WTC11 (cell line): ENCODE measurements at places on chromosomes 6 and 20. TPM values are rescaled to one million over a fixed set of nuclear protein-coding genes. Genes with fewer than 3 reads are reported as not detected.

MYO6 gene
- total RNA-seq: 32.6 to 40.5 TPM (median 40.5 TPM) in 3 replicates

- no peak for DNase-seq
Observed at GRCh38 chr20:58670102-58670501, 19.0 kb downstream of the STX16 start.

BPIFB2 gene
- total RNA-seq: 0.09 TPM in 3 replicates

DNA sequence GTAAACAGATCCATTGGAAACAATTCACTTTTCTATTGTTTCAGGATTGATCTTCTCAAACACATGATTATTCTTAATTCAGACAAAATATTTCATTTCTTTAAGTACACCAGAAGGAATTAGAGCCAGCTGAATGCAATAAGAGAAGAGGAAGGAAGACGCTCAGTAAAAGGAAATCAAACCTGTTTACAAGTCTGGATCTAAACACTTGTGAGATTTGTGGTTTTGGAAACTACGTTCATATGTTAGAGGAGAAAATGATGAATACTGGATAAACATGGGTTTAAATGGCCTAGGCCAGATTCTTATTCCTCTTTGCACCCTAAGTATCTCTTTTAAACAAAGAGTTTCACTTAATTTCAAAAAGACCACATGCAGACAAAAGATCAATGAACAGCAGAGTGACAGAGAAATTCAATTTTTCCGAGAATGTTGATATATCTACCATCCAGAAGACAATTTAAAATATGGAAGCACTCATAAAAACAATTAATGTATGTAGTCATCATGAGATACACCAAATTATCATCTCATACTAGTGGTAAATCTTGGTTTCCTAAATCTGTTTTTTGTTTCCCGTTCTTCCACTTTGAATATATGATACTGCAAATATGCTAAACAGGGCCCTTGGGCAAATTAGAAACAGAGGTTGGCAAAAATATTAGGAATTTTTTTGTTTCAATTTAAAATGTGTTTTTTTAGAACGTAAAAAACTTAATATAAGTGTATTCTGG, 703.5 kb upstream of the CITED2 start:
- DNase-seq: no peak

DNA sequence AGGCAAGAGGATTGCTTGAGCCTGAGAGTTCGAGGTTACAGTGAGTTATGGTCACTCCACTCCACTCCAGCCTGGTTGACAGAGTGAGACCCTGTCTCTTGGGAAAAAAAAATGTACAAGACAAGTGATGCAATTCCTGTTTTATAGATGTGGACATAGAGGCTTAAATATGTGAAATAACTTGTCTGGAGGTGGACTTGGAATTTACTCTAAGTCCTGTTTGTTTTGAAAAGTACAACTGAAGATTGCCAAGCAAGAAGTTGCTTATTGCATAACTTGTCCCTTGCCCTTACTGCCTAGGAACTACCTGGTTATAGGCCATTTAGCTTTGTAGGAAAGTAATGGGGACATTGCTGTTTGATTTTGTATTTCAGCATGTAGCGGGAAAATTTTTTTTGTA, 26.0 kb upstream of the ADIG start:
- DNase-seq: no peak

- DNase-seq: no peak
Observed at GRCh38 chr20:1890469-1891262, 4.5 kb upstream of the SIRPA start.

GRCh38 chr6:106097411-106098231, 11.5 kb downstream of the PRDM1 start:
- no peak for DNase-seq

LAMP5 gene
- total RNA-seq: 0.11 to 0.37 TPM (median 0.31 TPM) in 3 replicates

SEMG1 gene
- 2.0 to 2.9 TPM (median 2.1 TPM) in 3 replicates for total RNA-seq

GRCh38 chr6:154683756-154684523, 49.3 kb upstream of the SCAF8 start:
- no peak for DNase-seq

DNA sequence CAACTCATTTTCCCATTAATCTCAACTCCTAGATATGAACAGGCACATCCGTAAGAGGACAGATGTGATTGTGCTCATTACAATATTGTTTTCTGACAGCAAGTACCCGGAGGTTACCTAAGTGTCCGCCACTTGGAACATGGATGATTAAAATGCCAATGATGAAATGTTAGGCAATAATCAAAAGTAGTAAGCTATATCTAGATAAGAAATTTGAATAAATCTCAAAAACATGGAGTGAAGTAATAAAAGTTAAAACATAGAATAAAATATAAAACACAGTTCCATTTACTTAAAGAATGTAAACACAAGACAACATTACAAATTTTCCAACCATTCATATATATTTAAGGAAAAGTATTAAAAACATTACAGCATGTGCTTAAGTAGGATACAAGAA, 59.2 kb upstream of the LY86 start:
- no peak for DNase-seq

GRCh38 chr20:59117526-59117925, 46.1 kb upstream of the ZNF831 start:
- no peak for DNase-seq

C20orf141 gene
- total RNA-seq: not detected in 3 replicates
